ENCODE measurements at places on chromosomes 7 and 10.

GRCh38 chr10:3375505-3375904 is 202.9 kb upstream of the PITRM1 start:
- DNase-seq = no peak

DNA sequence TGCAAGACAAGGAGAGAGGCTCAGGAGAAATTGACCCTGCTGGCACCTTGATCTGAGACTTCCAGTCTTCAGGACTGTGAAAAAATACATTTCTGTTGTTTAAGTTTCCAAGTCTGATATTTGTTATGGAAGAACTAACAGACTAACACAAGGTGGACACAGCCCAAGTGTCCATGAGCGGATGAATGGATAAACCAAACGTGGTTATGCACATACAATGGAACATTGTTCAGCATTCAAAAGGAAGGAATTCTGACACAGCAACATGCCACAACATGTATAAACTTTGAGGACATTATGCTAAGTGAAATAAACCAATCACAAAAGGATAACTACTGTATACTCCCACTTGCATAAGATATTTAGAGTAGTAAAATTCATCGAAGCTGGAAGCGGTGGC is 76.5 kb downstream of the FAM13C start:
- DNase-seq = no peak

DNA sequence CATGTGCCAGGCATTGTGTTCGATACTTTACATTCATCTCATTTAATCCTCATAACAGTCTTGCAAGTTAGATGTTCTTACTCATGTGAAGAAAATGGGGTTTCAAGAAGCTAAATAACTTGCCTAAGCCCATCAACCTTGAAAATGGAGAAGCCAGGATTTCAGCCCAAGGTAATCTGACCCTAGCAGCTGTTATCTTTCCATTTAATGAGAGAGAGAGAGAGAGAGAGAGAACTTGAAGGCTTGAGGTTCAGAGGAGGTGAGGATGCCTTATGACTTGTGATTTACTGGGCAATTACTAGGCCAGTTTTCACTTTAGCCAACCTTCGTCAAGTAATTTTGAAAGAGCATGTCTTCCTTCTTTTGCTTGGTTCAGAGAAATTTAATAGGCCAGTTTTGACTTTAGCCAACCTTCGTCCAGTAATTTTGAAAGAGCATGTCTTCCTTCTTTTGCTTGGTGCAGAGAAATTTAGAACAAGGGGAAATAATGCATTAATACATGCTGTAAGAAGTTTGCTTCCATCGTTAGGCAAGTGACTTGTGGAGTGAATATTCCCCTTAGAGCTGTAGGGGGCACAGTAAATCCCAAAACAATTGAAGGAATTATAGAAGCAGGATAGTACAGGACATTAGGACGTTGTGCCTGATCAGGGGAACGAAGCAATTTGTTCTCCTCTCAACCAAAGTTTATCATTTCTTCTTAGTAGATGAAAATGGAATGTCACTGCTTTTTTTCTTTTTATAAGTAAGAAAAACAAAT is 143.0 kb upstream of the BMPER start:
- DNase-seq = no peak

- no peak for DNase-seq
Observed at GRCh38 chr7:10706875-10707493, 266.7 kb upstream of the PHF14 start.

DNA sequence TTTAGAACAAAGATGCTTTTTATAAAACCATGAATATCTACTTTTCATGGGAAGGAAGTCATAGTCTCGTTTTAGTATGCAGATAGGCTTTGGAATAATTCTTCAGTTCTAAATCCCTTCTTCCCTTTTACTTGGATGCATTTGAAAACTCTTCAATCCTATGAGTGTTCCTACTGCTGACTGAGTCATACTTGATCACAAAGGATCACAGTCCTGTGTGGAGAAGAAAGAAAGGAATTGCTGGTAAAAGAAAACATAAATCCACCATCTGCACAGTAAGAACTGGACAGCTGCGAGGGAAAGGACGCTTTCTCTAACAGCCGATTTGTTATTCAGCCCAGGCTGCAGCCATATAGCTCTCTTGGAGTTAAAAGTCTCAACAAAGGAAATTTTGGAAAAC is 209.9 kb downstream of the SEMA3E start:
- DNase-seq = no peak

DNA sequence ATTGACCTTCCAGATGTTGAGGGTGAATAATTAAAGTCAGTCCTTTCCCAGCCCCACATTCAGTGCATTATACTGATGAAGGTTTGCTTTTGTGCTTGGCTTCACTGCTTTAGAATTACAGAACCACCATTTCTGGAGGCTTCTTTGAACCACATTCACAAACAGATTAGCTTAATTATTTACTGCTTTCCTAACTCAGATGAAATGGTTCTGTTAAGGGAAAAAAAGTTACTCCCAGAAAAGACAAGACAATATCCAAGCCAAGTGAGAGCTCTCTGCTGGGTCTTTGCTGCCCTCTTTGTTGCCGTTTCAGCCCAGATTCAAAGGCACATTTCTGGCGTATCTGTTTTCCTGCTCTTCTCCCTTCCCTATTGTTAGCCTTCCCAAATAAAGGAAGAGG is 188.9 kb downstream of the AHR start:
- DNase-seq = no peak

GRCh38 chr7:3733541-3734140 is 432.6 kb downstream of the SDK1 start:
- DNase-seq = no peak
